Pons (tissue), 1 donor: ENCODE measurements at places on chromosomes 16 and 17.

GRCh38 chr17:77792626-77793025, 165.9 kb upstream of the TNRC6C start:
- DNase-seq: no peak

DNA sequence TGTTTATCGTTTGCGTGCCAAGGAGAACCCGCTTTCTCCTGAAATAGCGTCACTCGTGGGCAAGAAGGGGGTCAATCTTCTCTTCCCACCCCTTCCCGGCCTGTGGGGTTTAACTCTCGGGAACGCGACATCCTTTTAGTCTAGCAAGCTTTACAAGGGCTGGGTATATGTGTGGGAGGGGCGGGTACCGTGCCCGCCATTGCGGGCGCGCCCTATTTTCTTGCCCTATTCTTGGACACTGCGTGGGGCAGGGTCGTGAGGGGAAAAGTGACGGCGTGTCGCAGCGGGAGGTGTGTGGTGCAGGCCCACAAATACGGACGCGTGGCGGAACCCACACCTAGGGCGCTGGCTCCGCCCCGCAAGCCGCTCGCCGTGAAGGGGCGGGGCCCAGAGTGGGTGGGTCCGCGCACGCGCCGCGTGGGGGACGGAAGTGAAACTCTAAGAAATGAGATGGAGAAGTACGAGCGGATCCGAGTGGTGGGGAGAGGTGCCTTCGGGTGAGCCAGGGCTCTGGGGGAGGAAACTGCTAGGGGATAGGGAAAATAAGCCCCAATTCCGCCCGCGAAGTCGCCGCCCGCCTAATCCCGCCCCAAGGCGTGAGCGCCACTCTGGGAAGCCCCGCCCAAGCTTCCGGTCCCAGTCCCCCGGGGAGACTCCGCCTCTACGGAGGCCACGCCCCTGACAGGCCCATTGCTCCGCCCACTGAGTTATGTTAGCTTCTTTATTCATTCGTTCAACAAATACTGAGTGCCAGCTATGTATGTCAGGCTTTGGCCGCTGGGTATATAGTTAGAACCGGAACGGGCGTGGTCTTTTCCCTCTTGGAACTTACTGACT, at the start of gene NEK8:
NEK8 (plus strand) TSS at position 425 of the 837 bp plus-strand sequence; CDS start at position 451, 26 bp downstream.
- DNase-seq: peak; percentile 95

DNA sequence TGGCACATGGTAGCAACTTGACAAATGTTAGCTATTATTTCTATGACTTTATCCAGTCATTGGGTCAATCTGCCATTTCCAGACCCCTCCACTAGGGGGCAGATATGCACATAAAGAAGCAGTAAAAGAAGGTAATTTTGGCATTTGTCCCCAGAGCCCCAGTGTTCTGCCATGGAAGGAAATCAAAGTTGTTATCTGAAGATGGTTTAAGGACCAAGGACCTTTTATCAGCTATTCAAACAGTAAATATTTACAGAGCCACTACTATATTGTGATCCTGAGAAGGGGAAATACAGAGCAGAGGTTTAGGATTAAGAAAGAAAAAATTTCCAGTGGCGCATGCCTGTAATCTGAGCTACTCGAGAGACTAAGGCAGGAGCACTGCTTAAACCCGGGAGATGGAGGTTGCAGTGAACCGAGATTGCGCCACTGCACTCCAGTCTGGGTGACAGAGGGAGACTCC, 20.0 kb downstream of the TRAF4 start:
- DNase-seq: peak; percentile 91

- DNase-seq: no peak
Observed at GRCh38 chr16:77612596-77612995, 109.7 kb upstream of the NUDT7 start.

GRCh38 chr17:8762012-8762411, 3.7 kb upstream of the SPDYE4 start:
- DNase-seq: no peak

DNA sequence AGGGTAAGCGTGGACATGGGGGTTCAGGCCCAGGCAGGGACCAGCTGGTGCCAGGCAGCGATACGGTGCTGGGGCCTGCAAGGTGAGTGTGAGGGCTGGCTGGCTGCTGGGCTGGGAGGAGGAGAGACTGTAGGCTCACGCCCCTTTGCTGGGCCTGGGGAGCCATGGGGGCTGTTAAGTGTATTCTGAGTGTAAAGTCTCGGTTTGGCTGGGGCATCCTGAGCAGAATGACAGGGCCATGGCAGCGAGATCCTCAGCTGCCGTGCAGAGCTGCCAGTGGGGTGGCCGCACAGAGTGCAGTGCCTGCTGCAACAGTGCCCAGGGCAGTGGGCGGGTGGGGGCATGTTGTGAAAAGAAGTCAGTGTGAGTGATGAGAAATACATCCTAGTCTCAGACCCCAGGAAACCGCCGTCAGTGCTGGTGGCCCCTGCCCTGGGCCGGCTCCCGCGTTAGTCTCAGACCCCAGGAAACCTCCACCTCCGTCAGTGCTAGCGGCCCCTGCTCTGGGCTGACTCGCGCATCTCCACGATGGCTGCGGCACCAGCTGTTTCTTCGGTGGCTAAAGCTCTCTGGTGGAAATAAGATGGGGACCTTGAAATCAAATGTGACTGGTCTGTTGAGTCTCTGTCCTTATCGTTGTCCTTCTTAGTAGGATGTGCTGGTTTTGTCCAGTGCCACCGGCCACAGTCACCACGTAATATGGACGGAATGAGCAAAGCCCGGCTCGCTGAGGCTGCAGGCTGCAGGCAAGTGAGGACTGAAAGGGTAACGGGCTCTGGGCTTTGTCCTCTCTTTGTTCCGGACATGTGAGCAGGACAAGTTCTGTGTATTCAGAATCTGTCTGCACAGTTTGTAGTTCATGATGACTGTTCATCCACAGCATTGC, 22.9 kb downstream of the ACSF3 start:
- DNase-seq: no peak

GRCh38 chr16:12679660-12680272, 123.9 kb downstream of the CPPED1 start:
- DNase-seq: no peak

DNA sequence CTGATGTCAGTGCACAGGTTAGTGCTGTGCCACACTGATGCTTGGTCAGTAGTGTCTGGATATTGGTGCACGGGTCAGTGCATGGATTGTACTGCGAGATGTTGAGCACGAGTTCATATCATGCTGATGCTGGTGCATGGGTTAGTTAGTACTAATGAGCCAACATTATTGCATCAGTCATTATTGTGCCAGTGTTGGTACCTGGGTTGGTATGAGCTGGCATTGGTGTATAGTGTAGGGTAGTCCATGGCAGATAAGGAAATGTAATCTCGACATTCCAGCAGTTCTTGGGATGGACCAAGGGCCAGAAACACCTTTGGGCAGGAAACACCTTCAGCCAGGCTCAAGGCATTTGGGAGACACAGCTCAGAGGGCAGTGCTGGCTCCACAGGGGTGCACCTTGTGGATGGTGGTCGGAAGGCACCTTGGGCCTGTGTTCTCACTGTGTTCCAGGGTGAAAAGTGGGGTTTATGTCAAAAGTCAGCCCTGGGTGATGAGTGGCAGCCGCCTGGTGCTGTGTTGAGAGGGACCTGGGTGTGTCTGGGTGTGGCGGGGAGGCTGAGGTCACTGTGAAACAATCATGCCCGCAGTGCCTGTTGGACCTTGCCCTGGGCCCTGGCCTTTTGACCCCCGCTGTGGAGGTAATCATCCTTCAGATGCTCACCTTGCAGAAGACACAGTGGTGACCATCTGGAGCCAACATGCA, 100.7 kb upstream of the ZNF469 start:
- DNase-seq: no peak

DNA sequence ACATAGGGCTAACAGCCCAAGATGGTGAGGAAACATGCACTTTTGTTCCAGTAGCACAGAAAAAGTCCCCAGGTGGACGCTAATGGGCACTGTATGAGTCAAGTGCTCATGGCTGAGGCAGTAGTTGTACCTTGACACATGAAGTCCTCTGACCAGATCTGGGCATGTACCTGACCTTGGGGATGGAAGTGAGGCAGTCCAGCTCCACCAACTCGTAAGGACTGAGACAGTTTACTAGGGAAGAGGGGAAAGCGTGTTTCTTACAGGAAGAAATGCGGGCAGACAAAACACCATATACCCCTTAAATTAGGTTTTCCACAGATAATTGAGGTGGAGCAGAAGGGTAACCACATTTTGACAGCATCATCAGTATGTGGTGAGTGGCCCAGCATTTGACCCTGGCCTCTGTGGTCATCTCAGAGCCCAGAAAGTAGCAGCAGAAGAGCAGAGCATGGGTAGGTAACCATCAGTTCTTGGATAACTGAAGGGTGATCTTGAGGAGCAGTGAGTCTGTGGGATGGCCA, 32.4 kb upstream of the METTL9 start:
- no peak for DNase-seq

DNA sequence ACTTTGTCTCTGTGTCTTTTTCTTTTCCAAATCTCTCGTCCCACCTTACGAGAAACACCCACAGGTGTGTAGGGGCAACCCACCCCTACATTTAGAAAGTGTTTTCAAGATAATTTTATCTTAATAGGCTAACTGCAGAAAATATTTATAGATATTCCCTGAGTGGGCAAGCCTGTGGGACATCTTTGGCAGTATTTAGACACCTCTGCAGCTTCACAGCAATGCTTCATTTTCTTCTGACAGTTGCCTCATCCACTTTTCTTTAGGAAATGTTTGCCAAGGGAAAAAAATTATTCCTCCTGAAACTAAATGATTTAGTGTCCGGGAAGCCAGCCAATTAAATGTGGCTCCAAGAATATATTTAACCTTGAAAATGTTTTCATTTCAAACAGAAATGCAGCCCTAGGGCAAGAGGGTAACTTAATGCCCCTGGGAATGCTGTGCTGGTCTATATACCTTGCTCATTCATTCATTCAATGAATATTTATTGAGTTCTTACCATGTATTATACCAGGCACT, 290.4 kb downstream of the ABCC12 start:
- DNase-seq: no peak

DNA sequence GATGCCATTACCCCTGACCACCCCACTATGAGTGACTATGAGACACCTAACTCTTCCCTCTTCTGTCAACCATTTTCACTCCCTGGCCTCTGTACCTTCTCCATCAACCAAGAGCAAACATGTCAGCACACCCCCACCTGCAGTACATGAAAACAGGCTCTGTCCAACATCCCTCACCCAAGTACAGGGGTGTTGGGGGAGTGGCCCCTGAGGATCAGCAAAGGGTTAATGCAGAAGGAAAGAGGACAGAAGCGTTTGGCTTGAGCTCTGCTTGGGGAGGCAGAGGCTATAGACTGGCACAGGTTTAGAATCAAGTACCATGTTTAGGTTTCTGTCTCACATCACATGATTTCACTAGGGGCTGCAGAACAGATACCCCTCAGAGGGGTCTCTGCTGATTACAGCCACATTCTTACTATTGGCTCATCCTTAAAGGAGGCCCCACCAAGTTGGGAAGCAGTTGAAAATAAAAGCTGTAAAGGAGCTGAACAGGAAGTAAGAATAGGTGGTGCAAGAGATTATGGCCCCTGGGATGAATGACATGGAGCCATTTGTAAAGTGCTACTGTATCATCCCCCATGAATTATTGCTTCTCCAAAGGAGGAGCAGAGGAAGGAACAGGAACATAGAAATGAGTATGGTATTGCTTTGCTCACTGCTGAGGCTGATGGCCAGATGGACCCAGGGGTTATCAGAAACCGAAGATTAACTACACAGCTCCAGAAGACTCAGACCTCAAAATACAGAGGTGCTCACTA, 2.4 kb upstream of the PSMC3IP start:
- DNase-seq: no peak

DNA sequence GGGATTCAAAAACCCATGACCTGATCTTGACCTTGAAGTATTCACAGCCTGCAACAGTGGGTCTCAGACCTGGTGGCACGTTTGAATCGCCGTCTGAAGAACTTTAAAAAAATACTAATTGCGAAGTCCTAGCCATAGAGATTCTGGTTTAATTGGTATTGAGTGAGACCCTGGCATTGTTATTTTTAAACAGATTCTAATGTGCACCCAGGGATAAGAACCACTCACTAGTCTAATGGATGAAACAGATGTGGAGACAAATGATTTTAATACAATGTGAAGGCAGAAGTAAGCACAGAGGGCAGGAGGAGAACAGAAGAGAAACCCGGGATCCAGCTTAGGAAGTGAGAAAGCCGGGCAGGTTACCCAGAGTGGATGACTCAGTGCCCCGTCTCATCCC, 21.2 kb downstream of the TMEM98 start:
- DNase-seq: no peak

GRCh38 chr17:55895112-55895759, 144.4 kb downstream of the PCTP start:
- DNase-seq: no peak

GRCh38 chr17:56186222-56186786, 33.0 kb downstream of the ANKFN1 start:
- DNase-seq: no peak

GRCh38 chr16:86572041-86572521, 5.5 kb downstream of the FOXC2 start:
- DNase-seq: no peak

DNA sequence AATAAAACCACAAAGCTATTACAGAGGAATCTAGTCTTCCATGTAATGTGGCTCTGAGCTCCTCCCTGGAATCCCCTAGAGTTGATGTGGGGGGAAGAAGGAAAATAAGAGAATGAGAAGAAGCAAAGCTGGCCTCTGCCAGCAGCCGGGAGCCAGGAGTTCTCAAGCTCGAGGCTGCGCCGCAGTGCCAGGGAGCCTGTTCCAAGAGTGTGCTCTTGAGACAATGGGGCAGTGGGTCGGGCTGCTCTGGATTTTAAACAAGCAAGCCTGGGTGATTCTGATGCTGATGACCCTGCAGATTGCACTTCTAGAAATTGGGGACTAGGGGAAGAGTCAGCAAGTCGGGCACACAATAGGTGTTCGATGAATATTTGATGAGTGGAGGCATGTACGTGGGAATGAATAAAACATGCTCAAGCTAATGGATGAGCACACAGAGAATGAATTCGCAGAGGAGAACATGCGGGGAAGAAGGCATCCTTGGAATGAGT, 119.9 kb downstream of the CMIP start:
- DNase-seq: peak; percentile 26

DNA sequence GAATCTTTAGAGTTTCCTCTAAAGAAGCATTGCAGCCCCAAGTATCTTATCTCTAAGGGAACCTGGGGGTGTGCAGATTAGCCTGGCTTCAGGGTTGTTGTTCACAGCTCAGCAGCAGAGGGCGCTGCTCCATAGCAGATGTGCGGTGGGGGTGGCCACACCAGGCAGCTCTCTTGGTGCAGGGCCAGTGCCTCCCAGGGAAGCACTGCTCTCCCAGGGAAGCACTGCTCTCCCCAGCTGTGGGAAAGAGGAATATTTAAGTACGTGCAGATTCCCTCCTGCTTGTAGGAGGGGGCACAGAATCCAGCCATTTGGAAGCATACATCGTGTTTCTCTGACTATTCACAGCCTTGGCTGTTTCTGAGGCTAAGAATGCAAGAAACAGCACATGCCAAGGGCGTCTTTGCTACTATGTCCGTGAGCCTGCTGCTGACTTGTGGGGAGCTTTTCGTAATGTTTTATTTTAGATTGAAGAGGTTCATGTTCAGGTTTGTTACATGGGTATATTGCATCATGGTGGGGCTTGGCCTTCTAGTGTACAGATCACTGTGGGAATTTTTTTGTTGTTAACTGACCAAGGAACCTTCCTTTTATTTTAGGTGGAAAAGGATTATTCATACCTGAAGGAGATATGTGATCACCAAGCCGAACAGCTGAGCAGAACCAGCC, 217.8 kb downstream of the SPECC1 start:
- DNase-seq: peak; percentile 91
